ENCODE measurements at places on chromosomes 4 and X.

DNA sequence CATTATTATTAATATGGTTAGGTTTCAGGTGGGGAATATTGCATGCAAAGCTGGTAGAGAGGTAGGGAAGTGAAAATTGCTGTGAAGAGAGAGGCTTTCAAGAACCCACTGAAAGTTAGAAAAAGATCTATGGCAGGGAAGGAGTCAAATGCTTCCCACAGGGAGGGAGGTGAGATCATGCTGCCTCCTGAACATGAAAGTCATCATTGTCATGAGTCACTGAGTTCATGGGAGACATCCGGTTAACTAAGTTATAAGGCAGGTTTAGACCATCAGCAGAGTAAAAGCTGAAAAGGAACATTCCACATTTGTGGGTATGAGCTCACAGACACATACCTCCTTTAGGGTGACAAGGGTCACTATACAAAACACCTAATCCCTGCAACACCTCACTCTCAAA is 16.2 kb downstream of the GATB start:
- peak; percentile 78 for DNase-seq

DNA sequence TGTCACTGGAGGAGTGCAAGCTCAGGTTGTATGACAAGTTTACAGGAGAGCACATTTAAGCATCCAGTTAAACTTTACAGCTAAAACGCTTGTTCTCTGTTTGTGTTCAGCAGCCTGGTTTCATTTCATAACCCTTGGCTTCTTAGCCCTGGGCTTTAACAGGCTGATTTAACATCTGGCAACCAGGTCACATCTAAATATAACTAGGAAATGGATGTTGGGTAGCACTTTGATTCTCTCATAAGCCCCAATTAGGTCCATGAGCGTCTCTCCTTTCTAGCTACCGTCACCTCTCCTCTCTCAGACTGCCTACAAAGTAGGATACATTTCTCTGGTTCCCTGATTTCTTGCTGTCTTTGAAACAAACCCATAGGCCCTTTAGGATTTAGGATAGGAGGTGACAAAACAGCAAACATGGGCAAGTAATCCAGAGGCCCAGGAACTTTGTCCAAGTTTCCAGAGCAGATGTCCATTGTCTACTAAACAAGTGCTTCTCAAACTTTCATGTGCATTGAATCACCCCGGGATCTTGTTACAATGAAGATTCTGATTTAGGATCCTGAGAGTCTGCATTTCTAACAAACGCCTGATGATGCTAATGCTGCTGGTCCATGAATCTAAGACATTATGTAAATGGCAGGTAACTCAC is 22.5 kb downstream of the OTUD6A start:
- DNase-seq, result no peak

DNA sequence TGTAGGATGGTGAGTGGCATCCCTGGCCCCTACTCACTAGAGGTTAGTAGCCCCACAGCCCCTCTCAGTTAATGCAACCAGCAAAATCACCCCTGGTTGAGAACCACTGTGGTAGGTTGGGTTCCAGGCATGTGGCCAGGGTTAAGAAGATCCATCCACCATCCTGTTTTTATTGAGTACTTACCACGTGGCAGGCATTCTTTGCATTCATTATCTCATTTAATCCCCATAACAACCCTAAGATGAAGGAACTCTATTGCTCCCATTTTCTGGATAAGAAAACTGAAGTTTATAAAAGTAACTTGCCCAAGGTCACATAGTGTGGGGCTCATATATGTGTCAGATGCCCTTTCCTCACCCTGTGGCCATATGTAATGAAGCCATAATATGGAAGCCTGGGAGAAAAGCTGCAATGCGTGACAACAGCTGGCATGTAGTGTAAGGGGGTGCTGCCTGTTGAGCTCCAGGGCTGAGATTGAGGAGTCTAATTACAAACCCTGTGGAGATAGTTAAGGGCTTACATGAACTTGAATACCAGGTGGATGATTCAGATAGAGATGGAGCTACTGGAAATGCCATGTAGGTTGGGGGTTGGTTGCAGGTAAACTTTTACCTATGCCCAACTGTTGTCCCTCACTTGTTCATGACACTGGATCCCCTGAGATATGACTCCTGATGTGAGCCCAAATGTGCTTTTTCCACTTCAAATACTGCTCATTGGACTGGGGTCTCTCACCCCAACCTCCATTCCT is 100.2 kb upstream of the PGRMC2 start:
- DNase-seq, result no peak

DNA sequence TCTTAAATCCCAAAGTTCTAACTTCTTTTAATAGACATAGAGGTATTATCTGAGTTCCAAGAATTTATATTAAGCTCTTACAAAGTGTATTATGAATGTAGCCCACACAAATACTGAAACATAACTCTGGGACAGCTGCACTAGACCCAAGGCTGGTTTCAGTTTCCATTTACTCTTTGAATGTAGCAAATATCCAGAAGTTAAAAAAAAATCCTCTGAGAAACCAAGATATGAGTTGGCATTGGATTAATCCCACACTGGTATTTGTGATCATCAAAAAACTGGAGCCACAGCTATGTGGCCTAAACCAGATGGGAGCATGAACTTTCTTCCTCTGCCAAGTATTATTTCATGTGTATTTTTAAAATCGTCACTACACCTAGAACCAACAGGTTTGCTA is 23.6 kb upstream of the SMPX start:
- no peak for DNase-seq

DNA sequence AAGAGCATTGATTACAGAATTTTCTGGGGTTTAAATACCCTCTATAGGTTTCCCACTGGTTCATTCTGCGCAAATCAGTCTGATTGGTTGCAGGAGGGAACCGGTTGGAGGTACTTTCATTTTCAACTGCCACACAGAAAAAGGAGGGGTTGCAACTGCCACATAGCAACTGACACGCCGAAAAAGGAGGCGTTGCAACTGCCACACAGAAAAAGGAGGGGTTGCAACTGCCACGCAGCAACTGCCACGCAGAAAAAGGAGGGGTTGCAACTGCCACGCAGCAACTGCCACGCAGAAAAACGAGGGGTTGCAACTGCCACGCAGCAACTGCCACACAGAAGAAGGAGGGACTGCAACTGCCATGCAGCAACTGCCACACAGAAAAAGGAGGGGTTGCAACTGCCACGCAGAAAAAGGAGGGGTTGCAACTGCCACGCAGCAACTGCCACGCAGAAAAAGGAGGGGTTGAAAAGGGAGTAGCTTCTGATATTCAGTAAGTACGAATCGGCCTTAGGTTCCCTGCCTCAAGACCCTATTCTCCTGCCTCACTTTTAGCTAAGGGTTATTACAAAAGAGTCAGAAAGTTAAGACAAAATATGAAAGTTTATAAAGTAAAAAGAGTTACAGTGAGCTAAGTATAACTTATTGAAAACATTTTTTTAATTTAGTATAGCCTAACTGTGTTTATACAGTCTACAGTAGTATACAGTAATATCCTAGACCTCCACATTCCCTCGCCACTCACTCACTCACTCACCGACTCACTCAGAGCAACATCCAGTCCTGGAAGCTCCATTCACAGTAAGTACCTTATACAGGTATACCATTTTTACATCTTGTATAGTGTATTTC is 431.8 kb downstream of the KCTD8 start:
- no peak for DNase-seq

GRCh38 chr4:162959046-162959445 is 207.6 kb downstream of the NAF1 start:
- DNase-seq, result no peak

- DNase-seq, result no peak
Measured at GRCh38 chrX:11193035-11193469, 81.9 kb downstream of the HCCS start.

DNA sequence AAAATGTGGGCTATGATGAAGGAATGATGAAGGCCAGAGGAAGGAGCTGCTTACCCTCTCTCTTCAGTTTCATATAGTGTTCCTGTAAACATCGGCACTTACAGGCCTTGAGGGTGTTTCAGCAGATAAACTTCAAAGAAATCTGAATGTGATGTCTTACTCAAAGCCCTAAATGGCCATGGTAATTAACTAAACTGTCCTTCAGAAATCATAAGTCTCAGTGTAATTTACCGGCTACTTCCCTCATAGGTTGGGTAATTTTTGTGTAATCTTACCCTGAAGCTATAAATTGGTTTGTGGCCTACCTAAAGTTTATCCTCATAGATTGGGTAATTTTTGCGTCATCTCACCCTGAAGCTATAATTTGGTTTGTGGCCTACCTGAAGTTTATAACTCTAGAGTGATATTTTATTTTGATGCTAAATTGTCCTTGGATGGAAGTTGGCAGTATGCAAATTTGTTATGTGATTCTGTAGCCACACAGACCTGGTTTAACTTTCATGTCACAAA is 2700.3 kb downstream of the ARAP2 start:
- no peak for DNase-seq

- DNase-seq, result no peak
Measured at GRCh38 chrX:19879735-19880378, 7.5 kb downstream of the SH3KBP1 start.

GRCh38 chrX:2502668-2503519 is 2.1 kb upstream of the DHRSX start:
- DNase-seq, result no peak

- no peak for DNase-seq
Measured at GRCh38 chr4:113052379-113052951, 3.0 kb downstream of the ANK2 start.

DNA sequence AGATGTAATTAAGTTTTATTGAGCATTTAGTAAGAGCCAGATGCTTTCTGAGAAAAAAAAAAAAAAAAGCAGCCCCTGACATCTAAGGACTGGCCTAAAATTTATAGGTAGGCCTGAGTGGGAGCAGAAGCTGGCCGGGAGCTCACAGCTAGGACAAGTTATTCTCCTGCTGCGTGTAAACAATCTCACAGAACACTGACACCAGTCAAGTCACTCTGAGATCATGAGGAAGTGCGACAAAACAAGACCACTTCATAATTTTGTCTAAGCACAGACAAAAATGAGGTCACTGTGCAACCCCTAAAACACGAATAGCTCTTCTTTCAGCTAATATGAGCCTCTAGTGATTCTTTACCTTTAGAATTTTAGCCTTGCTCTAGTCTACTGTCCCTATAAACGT is 15.3 kb upstream of the NSUN7 start:
- DNase-seq, result no peak

DNA sequence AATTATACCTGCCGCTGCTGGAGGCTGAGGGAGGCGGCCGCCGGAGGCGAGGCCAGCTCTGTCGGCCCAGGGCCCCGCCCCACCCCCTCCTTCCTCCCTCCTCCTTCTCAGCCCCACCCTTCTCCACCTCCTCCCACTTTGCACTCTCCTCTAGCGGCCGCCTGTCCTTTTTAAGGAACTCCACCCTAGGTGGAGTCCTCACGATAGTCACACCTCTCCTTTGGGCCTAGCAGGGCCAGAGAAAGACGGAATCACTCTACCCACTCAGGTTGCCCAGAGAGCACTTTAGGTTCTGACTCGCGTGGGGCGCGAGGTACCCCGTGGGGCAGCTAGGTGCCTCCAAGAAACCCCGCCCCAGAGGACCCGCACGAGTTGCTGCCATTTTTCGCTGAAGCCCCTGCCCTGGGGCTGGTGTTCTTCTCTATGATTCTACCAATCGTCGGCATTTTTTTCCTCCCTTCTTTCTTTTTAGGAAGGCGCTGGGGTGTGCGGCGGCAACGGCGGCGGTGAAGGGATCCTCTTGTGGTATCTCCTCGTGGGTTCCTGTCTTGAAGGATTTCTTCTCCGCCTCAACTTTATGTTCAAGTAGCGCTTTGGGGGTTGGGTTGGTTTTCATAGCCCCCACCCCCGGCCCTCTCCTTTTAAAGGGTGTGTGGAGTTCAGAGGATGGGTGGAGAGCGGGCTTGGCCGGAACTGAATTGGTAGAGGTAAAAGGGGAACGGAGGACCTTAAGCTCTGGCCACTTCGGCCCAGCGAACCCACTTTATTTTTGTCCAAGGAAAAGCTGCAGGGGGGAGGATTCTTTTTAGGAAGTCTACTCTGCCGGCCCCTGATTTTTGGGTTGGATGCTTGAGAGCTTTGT is at the start of gene KLF8:
Gene KLF8 (plus strand): TSS at position 136 of the 862 bp plus-strand sequence. CDS start 979 bp downstream, outside the sequence.
- no peak for DNase-seq

DNA sequence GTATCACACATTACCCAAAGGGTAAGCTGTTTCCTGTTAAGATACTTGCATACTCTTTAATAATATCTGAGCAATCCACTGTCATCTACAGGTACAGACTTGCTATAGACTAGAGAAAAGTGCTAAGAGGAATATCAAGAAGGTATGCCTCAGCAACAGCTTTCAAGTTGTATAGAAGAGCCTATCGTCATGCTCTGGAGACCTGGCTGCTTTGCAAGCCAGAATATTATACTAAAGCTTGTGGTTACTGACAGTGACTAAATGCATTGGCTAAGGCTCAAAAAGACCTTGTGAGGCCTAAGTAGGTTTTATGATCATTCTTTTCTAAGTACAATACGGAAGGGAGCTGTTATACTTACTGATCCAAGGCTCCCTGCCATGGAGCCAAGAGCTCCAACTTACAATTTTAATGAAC is 11.3 kb downstream of the LAMP2 start:
- DNase-seq, result peak; percentile 57

GRCh38 chr4:69058410-69059059 is 37.7 kb upstream of the UGT2B7 start:
- no peak for DNase-seq

- DNase-seq, result no peak
Measured at GRCh38 chr4:120869613-120870278, 52.8 kb downstream of the PRDM5 start.

- DNase-seq, result peak; percentile 77
Measured at GRCh38 chrX:15751155-15751819, 13.2 kb downstream of the CA5B start.

GRCh38 chr4:17166954-17167353 is 268.5 kb upstream of the LDB2 start:
- no peak for DNase-seq

DNA sequence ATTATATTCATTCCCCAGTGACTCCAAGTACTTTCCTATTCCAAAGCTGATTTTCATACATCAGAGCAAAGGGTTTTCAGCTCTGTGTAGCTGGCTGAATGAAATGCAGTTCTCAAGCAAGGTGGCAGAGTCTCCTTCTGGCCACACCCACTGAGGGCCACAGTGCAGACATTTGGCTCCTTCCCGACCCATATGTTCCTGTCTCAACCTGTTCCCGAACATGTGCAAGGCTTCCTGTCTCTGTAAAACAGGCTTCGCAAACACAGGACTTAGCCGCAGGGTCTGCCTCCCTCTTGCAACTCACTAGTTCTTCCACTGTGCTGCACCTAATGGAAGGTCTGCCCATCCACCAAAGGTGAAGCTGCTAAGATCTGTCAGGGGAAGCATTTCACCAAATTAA is 249.2 kb downstream of the MID1IP1 start:
- no peak for DNase-seq

DNA sequence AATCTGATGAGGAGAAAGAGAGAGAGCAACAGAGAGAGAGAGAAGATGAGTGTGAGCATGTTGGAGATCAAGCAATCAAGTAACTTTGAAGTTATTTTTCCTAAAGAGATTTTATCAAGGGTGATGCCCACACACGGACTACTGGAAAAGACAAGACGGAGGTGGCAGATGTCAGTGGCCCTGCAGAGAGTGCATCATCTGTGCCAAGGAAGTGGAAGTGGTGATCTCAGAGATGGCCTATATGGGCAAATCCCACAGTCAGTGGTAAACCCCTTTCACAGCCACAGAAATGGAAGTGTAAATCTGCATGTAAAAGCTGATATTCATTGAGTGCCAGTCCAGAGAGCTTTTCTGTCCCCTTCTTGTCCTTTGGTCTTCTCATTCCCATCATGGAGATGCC is 577.2 kb upstream of the AADAT start:
- DNase-seq, result no peak
